Stimulated activated CD8-positive, alpha-beta memory T cell treated with anti-CD3 and anti-CD28 coated beads, Interleukin-7, amount 100 ng/mL, for 24 hours (primary cell): ENCODE measurements at places on chromosomes 16 and 17.

GRCh38 chr17:74018115-74018514 is 185.4 kb upstream of the RPL38 start:
- no peak for DNase-seq

DNA sequence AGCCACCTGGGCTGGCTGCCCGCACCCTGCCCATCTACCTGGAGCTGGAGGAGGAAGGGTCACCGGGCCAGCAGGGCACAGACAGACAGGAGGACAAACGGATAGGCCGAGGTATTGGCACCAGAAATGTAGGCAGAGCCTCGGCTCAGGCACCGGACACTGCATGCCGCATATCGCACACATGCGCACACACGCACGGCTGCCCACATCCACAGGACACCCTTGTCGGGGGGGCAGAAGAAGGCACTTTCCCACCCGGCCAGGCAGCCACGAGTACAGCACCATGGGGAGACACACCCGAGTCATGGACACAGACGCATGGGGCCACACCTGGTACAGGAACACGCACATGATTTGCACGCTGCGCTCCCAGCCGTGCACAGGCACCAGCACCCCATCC is 14.5 kb downstream of the CASKIN1 start:
- DNase-seq = no peak

GRCh38 chr16:75702242-75702641 is 981 bp upstream of the DUXB start:
- no peak for DNase-seq

DNA sequence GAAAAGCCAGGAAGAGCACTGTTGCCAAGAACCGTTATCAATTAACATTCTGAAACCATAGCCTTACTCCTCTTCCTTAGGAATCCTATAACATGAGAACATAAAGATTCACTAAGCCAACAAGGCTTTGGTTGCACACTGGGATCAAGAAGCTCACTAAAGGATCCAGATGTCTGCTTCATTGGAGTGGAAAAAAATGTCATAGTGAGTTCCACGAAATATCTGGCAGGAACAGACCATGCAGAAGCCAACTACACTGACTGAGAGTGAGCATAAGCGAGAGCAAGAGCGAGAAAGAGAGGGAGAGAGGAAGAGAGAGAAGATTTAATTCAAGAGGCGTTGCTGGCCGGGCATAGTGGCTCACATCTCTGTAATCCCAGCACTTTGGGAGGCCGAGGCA is 13.4 kb upstream of the MEIOC start:
- no peak for DNase-seq

GRCh38 chr17:41437254-41437653 is 3.5 kb downstream of the KRT38 start:
- no peak for DNase-seq

DNA sequence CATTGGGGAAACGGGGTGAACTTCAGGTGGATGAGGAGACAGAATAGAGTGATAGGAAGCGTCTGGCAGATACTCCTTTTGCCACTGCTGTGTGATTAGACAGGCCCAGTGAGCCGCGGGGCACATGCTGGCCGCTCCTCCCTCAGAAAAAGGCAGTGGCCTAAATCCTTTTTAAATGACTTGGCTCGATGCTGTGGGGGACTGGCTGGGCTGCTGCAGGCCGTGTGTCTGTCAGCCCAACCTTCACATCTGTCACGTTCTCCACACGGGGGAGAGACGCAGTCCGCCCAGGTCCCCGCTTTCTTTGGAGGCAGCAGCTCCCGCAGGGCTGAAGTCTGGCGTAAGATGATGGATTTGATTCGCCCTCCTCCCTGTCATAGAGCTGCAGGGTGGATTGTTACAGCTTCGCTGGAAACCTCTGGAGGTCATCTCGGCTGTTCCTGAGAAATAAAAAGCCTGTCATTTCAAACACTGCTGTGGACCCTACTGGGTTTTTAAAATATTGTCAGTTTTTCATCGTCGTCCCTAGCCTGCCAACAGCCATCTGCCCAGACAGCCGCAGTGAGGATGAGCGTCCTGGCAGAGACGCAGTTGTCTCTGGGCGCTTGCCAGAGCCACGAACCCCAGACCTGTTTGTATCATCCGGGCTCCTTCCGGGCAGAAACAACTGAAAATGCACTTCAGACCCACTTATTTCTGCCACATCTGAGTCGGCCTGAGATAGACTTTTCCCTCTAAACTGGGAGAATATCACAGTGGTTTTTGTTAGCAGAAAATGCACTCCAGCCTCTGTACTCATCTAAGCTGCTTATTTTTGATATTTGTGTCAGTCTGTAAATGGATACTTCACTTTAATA is 7.0 kb upstream of the TMEM235 start:
- no peak for DNase-seq

DNA sequence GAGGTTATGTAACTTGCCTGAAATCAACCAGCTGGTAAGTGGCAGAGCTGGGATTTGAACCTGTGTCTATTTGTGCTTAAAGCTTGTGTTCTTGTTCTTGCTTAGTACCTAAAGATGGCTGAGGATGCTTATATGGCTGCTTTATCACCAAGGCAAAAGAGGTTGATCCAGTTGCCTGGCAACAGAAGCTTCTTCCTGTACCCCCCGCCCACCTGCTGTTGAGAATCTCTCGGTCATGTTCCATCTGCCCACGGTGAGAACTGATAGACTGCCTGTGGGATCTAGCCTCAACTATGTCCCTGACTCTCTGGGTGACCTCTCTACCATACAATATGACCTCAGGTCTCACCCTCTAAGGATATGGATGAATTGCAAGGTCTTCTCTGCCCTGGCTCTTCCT is 60.7 kb downstream of the ABCC6 start:
- DNase-seq = no peak

DNA sequence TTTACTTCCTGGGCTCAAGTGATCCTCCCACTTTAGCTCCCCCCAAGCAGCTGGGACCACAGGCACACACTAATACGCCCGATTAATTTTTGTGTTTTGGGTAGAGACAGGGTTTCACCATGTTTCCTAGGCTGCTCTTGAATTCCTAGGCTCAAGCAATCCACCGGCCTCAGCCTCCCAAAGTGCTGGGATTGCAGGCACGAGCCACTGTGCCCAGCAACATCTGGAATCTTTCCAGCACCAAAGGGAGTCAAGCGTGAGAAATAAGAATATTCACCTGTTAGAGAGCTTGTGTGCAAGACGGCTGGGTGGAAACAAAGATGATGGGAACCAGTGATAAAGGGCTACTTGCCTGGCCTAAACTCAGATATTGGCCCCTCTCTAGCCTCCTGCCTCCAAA is 14.2 kb upstream of the ALOX12B start:
- no peak for DNase-seq

- no peak for DNase-seq
These were observed at the start of gene RIPOR1 for GRCh38 chr16:67528222-67528869. RIPOR1 (plus strand) TSS chr16:67528829; CDS start chr16:67538447, 9,618 bp downstream.

DNA sequence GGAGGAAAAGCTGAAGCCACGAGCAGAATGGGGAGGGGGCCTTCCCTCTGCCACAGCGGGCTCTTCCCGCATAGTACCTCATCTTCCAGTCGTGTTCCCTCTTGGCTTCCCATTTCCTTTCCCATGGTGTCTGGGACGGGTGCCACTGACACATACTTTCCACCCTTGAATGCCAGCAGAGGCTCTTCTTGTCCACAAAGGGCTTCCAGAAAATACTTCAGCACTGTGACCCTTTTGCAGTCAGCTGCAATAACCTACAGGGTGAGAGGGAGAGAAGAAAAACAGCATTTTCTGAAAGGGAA is 30.7 kb downstream of the HIC1 start:
- DNase-seq = no peak

DNA sequence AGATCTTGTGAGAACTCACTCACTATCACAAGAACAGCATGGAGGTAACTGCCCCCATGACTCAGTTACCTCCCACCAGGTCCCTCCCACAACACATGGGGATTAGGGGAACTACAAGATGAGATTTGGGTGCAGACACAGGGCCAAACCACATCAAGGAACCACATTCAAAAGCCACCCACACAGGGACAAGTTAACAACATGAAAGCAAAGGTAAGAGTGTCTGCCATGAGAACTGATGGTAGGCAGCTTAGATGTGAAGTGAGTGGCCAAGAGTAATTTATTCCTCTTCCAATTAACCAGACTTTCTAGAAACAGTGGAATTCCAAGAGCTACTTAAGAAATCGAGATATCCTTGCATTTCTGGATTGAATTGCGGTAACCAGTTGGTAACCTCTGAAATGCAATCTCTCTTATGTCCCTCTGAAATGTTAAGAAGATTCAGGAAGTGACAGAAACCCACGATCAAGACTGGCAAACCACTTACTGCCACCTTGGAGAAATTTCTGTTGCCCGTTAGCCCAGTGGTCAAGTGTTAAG is 167.4 kb upstream of the CACNG5 start:
- no peak for DNase-seq

DNA sequence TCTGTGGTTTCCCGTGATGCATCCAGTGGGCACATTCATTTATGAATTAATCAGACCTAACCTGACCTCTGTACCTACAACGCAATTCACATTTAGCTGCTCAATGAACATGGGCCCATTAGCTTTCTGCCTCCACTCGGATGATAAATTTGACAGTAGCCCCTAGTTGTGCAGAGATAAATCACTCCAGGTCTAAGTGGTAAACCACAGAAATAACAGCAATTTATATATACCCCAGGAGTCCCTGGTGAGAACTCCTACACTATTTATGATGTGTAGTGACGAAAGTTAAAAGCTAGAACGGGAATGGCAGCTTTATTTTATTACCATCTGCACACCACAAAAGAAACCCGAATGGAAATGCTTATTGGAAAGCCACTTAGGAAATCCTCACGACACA is 371.5 kb downstream of the HAPSTR1 start:
- DNase-seq = no peak
